Right renal pelvis (tissue), 4 donors: ENCODE measurements at places on chromosomes 12 and 14. TPM values are rescaled to one million over a fixed set of nuclear protein-coding genes. Genes with fewer than 3 reads are reported as not detected.

Gene PIWIL1
- 1.7 TPM for polyA plus RNA-seq

Gene KRT2
- not detected for polyA plus RNA-seq

Gene UBE2N
- polyA plus RNA-seq: 158 TPM

Gene SLC7A8
- 100 TPM for polyA plus RNA-seq

Gene RAN
- 672 TPM for polyA plus RNA-seq

Gene SMCO2
- polyA plus RNA-seq: not detected

DNA sequence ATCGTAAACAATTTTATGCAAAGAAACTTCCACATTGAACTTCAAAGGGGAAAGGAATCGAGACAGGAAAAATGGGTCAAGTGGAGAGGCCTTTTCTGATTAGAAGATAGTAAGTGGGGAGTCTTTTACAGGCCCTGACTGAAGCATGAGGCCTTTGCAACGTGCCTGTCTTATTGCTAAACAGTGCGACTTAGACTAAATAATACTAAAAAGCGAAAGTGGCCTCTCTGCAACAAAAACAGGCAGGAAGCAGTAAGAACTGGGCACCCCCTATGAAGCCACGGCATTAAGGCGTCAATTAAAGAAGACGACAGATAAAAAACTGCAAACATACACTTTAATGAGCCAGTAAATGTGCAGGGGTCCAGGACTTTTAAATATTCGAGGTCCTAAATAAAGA, 283.4 kb upstream of the GRIP1 start:
- no peak for DNase-seq

- DNase-seq: no peak
These were observed 220.4 kb downstream of the ATP23 start for GRCh38 chr12:58161773-58162172.

DNA sequence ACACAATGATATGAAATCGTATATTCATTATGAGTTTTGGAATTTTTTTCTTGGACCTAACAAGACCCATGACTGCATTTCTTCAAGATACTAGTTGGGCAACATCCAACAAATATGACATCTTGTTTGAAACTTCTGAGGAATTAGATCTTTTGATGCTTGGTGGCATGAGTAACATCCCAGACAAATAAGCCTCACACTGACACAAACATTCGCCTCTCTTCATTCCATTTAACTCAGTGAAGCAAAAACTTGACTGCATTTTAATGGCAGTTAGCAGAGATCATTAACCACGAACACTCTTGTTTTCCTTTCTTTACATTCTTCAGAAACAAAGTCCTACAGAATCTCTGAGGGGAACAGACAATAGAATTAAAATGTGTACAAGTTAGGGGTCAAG, 758.3 kb downstream of the C12orf50 start:
- DNase-seq: no peak

GRCh38 chr12:6765048-6765633, 1.0 kb upstream of the PTMS start:
- no peak for DNase-seq

- no peak for DNase-seq
These were observed 16.5 kb downstream of the TMEM30B start for GRCh38 chr14:61264651-61265050.

DNA sequence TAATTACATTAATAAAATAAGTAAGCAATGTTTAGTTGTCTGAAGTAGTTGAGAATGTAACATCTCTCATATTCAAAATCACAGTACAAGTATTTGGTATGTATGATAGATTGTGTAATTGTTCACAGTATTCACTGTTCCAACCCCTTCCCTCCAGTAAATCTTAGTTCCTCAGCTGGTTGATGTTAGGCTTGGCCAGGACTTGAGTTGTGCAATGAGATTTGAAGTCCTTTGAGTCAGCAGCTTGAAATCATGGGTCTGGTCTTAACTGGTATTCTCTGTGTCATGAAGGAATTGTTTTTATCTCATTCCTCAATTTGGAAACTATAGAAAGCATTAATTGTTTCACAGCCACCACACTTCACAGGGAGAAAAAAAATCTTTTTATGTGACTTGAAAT, 477.1 kb downstream of the FSCB start:
- DNase-seq: no peak

GRCh38 chr12:8561011-8561410, 20.3 kb upstream of the CLEC4E start:
- DNase-seq: no peak

DNA sequence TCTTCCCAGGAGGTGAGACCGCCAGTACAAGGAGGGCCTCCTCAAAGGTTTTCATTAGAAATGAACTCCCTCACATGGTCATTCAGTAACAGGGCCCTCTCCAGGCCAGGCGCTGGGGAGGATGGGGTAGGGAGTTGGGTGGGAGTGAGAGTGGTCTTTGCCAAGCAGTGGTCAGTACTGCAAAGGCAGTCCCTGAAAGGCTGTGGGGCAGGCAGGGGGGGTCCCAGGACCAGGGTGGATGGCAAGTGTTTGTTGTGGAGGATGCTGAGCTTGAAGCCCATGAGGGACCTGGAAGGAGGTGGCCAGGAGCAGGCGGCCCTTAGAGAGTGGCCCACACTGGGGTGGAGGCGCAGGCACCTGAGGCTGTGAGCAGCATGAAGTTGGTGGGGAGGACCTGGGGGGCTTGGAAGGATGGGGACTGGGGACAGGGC, 26.1 kb downstream of the CEP170B start:
- no peak for DNase-seq

DNA sequence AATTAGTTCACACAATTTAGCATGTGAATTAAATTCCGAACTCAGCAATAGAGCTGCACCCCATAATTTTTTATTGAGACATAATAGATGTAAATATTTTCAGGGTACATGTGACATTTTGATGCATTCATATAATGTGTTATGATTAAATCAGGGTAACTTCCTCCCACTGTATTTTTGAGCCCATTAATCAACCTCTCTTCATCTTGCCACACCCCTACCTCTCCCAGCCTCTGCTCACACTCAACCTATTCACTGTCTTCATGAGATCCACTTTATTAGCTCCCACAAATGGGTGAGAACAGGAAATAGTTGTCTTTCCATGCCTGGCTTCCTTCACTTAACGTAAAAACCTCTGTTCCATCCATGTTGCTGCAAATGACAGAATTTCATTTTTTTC, 14.7 kb downstream of the IL26 start:
- DNase-seq: no peak

DNA sequence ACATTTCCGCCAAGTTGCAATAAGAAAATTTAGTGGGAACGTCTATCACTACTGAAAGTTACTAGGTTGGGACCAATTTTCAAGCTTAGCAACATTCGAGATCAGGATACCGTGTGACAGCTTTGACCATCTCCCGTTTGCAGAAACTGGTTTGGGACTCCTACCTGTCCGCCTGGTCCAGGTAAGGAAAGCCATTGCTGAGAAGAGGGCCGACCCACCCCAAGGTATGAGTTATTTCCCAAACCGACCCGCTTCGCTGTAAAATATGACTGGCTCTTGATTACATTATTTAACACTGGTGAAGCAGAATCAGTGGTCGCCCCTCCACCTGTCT, 271 bp downstream of the DNAI7 start:
- peak; percentile 9 for DNase-seq

GRCh38 chr12:109962398-109962797, 33.8 kb downstream of the GIT2 start:
- no peak for DNase-seq
